Bronchial smooth muscle cell (primary cell): ENCODE measurements at places on chromosomes 13 and 19. TPM values are rescaled to one million over a fixed set of nuclear protein-coding genes. Genes with fewer than 3 reads are reported as not detected.

PSMD8 gene
- total RNA-seq, result 182 and 195 TPM in 2 replicates

IFNL1 gene
- total RNA-seq, result not detected in 2 replicates

PTPRH gene
- 4.1 and 9.8 TPM in 2 replicates for total RNA-seq

NAPSA gene
- total RNA-seq, result 0.09 and 0.16 TPM in 2 replicates

NTF4 gene
- total RNA-seq, result 0.16 and 0.17 TPM in 2 replicates

PDX1 gene
- not detected in 2 replicates for total RNA-seq

PAF1 gene
- 57.8 and 61.7 TPM in 2 replicates for total RNA-seq

ZNF835 gene
- total RNA-seq, result 0.09 TPM in 1 of 2 replicates, not detected in the other

SPACA6 gene
- 10.6 and 12.3 TPM in 2 replicates for total RNA-seq

MIA gene
- total RNA-seq, result 0.26 and 0.47 TPM in 2 replicates

POSTN gene
- total RNA-seq, result 22.1 and 221 TPM in 2 replicates

CGB2 gene
- total RNA-seq, result not detected in 2 replicates

ATP8A2 gene
- 0.09 and 2.2 TPM in 2 replicates for total RNA-seq

ZNF845 gene
- total RNA-seq, result 6.8 and 7.1 TPM in 2 replicates

SPIB gene
- total RNA-seq, result not detected in 2 replicates

CRX gene
- not detected in 2 replicates for total RNA-seq

NANOS2 gene
- total RNA-seq, result not detected in 2 replicates

CBLC gene
- 0.09 TPM in 1 of 2 replicates, not detected in the other for total RNA-seq

CYP4F12 gene
- total RNA-seq, result not detected in 2 replicates

ZNF99 gene
- not detected in 2 replicates for total RNA-seq

AMER2 gene
- under 0.01 TPM in 1 of 2 replicates, not detected in the other for total RNA-seq

TYROBP gene
- total RNA-seq, result not detected in 2 replicates

FARP1 gene
- total RNA-seq, result 15.6 and 17.0 TPM in 2 replicates

GPC6 gene
- total RNA-seq, result 111 and 144 TPM in 2 replicates

CLASRP gene
- 12.3 and 17.8 TPM in 2 replicates for total RNA-seq

LGALS4 gene
- total RNA-seq, result 0.09 TPM in 1 of 2 replicates, not detected in the other

EBPL gene
- 23.5 and 74.6 TPM in 2 replicates for total RNA-seq

KLK2 gene
- total RNA-seq, result not detected in 2 replicates

STOML3 gene
- total RNA-seq, result not detected in 2 replicates

KIR2DL4 gene
- total RNA-seq, result not detected in 2 replicates

KLK8 gene
- not detected in 2 replicates for total RNA-seq

IFT88 gene
- 11.0 and 12.9 TPM in 2 replicates for total RNA-seq

ZNF616 gene
- total RNA-seq, result 9.0 and 12.2 TPM in 2 replicates

DPF1 gene
- total RNA-seq, result 0.34 and 0.63 TPM in 2 replicates

VAV1 gene
- under 0.01 TPM in 1 of 2 replicates, not detected in the other for total RNA-seq

TRIP10 gene
- 35.8 and 41.5 TPM in 2 replicates for total RNA-seq

PABPC3 gene
- total RNA-seq, result under 0.01 and 0.17 TPM in 2 replicates

MISP3 gene
- total RNA-seq, result 0.34 and 0.63 TPM in 2 replicates
